Fibroblast of the aortic adventitia (primary cell): ENCODE measurements at places on chromosomes 7 and 10.

DNA sequence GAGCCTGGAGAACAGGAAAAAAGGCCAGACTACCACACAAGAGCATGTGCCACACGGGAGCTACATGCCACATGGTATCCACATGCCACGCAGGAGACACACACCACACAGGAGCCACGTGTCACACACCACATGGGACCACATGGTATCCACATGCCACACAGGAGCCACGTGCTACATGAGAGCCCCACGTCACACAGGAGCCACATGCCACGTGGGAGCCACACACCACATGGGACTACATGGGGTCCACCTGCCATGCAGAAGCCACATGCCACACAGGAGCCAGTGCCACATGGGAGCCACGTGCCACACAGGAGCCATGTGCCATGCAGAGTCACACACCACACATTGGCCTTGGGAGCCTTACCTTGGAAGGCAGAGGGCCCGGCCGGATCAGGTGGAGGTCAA, 244.4 kb upstream of the PPP2R2D start:
- DNase-seq, result no peak

GRCh38 chr7:368651-369475, 78.9 kb downstream of the FOXL3 start:
- no peak for DNase-seq

DNA sequence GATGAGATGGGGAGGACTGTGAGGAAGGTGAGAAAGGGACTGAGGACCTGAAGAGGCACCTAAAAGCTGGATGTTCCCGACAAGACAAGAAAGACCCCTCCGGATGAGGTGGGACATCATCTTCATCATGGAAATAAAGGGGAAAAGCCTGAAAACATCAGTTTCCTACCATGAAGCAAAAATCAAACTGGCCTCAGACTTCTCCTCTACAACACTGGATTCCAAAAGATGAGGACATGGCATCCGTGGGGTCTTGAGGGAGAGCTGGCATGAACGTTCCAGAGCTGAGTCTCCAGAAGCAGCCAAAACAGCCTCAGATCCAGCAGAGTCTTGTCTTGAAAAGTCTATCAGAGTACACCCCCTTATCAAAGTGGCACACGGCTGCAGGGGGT, 44.5 kb downstream of the DIP2C start:
- no peak for DNase-seq

DNA sequence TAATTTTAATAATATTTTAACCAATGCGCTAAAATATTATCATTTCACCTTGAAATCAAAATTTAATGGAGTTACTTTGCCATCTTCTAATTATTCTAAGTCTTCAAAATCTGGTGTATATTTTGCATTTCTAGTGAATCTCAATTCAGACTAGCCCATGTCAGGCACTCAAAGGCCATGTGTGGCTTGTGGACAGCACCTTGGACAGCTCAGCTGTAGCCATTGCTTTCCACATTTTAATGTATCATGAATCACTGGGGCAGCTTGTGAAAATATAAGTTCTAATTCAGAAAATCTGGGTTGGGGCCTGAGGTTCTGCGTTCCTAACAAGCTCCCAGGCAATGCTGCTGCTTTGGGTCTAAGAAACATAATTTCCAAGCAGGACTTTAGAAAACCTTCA, 57.2 kb downstream of the MGAM2 start:
- peak; percentile 5 for DNase-seq

GRCh38 chr7:49670991-49671390, 102.4 kb upstream of the VWC2 start:
- DNase-seq, result no peak

GRCh38 chr10:49557681-49558080, 18.8 kb upstream of the ERCC6 start:
- no peak for DNase-seq

DNA sequence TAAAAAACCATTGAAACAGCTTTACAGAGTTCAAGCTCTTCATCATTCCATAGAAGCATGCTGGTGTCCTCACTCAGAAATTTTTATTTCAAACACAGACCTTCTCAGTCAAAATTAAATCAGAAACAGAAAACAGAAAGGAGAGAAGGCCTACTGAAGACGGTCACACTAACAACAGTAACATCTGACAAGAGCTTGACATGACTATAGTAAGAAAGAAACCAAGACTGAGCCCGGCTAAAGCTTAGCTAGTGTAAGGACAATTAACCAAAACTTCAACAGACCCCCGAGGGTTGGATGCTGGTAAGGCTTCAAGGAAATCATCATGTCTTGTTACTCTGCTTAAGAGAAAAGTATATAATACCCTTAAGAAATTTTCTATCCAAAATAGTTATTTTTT, 38.6 kb downstream of the MTPN start:
- DNase-seq, result no peak

- DNase-seq, result no peak
Observed at GRCh38 chr10:88249450-88249849, 333.7 kb downstream of the RNLS start.

DNA sequence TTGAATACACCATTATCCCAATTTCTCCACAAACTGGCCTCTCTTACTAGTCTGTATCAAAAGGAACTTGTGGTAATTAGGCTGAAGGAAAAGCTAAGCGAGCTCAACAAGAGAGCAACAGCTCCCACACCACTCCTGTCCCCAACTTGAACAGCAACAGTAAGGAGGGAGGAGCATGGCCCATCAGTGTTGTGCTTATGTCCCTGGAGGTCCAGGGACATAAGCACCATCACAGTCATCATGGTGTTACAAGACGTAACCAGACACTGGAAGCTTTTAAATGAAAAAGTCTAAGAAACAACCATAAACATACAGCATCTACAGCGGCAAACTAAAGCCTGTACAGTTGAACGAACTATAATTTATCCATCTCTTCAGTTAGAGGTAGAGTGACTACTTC, 989 bp downstream of the ERLIN1 start:
- DNase-seq, result peak; percentile 27

DNA sequence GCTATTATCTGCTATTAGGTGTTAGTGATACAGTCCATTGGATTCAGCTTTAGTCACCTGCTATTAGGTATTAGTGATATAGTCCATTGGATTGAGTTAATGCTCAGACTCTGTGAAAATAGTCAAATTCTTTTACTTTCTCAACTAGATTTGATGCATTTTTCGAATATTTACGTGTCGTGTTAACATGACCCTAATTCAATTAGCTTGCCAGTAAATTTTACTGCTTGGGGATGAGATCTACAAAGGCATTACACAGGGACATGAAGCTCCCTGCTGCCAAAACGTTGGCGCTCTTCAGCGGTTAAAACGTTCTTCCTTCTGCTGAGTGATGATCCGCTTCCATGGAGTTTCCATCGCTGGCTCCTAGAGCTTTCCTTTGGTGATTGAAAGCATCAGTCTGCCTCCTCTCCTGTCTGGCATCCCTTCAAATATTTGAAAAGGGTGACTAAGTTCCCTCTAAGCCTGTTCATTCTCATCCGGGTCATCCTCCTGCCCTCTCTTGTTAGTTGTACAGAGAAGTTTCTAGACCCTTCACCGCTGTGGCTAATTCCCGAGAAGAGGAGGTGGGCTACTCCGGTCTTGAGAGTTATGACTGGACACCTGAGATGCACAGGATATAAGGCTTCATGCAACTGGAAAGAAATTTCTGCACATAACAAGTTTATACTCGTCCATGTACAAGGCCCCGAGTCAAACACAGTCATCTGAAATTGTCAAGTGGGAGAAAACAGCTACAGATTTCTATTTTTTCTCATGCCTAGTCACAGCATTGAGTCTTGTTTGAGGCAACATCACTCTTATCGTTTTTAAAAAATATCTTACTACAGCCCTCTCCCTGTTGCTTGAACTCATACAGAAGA, 254.0 kb downstream of the KLF6 start:
- DNase-seq, result no peak

GRCh38 chr10:1673568-1674345, 63.6 kb downstream of the ADARB2 start:
- DNase-seq, result no peak

GRCh38 chr10:51879238-51879637, 179.8 kb upstream of the CSTF2T start:
- peak; percentile 99 for DNase-seq
